Smooth muscle cell of the brain vasculature (primary cell): ENCODE measurements at places on chromosomes 2 and 18.

- no peak for DNase-seq
These were observed 18.0 kb upstream of the ESPNL start for GRCh38 chr2:238082151-238082550.

DNA sequence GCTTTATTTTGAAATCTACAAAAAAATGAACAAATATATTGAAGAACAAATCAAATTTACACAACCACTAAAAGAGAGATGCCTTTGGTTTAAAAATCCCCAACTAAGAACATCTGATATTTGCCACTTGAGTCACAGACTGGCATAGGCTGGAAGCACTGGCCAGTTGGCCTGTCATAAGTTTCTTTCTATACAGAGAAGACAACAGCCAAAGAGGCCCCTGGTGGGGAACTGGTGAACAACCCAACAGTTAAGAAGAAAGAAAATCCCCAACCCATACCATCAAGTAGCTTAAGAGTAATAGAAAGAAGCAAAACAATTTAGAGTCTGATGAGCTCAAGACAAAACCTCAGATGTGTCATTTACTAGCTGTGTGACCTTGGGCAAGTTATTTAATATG, 45.5 kb downstream of the OSR1 start:
- no peak for DNase-seq

DNA sequence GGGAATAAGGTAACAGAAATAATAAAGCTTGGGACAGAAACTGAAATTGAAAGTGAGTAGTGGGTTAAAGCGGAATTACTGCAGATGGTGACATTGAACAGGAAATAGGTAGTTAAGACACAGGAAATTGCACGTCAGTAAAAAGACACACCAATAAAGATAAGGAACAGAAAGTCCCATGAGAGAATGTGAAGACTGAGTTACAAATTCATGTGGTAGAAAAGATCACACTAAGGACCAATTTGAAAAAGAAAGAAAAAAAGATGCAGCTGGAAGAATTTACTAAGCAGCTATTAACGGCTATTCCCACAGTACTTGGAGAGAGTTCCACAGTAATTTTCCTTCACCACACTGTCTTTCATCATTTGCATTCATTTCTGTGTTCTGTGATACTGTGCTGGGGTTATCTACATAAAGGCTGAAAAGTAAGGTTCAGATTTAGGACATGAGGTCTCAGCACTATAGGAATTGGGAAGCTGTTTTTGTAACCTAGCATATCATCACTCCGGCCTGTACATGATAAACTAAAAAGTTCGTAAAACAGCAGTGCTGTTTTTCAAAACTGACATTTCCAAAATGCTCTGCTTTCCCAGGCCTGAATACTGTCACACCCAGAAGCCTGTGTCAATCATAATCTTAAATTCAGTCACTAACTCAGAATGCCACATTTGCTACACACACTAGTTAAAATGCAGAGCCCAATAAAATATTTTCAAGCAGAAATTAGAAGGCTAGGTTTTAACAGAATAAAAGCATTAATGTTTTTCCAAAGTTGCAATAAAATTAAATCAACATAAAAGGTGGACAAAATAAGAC, 42.9 kb downstream of the SRBD1 start:
- DNase-seq = no peak

DNA sequence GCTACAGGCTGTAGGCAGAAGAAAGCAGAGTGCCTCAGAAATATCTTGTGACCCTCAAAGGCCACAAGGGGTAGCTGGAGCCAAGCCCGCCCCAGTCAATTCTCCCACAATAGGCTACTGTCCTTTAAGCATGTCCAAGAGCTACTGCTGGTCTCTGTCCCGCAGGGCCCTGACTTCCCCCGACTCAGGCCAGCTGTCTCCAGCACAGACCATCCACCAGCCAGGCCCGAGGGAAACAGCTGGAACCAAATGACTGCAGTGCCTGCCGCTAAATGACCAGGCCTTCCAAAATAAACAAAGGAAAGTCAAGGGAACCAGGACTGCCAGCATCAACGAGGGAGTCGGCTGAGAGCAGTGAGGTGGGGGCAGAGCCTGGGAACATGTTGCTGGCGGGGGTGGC, 36.7 kb downstream of the MCFD2 start:
- DNase-seq = no peak

GRCh38 chr2:190235551-190236075, 84.0 kb downstream of the HIBCH start:
- DNase-seq = no peak

GRCh38 chr2:203077451-203077850, 62.8 kb downstream of the NBEAL1 start:
- no peak for DNase-seq

GRCh38 chr2:84713441-84713840, 167.4 kb downstream of the TRABD2A start:
- DNase-seq = no peak

- peak; percentile 17 for DNase-seq
These were observed 97.6 kb downstream of the WDR7 start for GRCh38 chr18:56748698-56749268.

GRCh38 chr18:51568151-51568550, 370.7 kb upstream of the MEX3C start:
- DNase-seq = no peak

- no peak for DNase-seq
These were observed 964.1 kb upstream of the NXPH2 start for GRCh38 chr2:139744273-139744672.
